PC-3 (cell line): ENCODE measurements at places on chromosomes 1 and 21. TPM values are rescaled to one million over a fixed set of nuclear protein-coding genes. Genes with fewer than 3 reads are reported as not detected.

DNA sequence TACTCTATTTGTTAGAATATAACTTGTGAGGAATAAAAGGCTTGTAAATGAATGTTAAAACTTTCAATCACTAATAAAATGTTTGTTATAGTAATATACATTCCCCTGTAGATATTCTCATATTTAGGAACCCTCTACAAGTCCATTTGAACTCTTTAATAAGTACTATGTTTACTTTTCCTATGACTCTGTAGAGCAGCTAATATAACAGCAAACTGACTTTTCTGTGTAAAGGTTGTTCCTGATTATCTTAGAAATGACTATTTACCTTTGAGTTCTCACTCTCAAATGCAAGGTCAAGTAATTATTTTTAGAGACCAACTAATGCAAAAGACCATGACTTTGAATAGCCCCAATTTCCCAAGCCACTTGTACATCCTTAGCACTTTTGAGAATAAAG, 130.3 kb downstream of the C1orf21 start:
- no peaks in the 10 kb centered on the region; the same call in 1 of the 2 replicates for H3K4me1 ChIP-seq
- H3K4me3 ChIP-seq: no peak overlapping the region
- H3K27ac ChIP-seq: no peak overlapping the region
- H3K27me3 ChIP-seq: no peaks in the 10 kb centered on the region
- DNase-seq: no peak

DNA sequence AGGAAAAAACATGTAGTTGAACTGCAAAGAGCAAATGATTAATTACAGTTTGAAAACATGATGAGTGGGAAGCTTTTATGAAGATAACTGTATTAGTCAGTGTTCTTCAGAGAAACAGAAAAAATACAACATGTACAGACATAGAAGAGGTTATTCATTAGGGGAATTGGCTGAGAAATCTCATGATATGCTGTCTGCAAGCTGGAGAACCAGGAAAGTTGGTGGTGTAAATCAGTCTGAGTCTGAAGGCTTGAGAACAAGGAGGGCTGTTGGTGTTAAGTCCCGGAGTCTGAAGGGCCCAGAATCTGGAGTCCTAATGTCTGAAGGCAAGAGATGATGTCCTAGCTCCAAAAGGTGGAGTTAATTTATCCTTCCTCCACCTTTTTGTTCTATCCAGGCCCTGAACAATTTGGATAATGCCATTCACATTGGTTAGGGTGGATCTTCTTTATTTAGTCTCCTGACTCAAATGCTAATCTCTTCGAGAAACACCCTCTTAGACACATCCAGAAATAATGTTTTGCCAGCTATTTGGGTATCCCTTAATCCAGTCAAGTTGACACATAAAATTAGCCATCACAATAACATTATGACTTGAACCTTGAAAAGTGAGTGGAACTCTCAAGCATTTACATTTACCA, 672.9 kb upstream of the PTBP2 start:
- no peaks in the 10 kb centered on the region for H3K36me3 ChIP-seq
- no peaks in the 10 kb centered on the region for H3K4me1 ChIP-seq
- no peak for DNase-seq
- no peak overlapping the region for H3K4me3 ChIP-seq
- H3K27ac ChIP-seq: no peak overlapping the region

- peaks cover 21% of the 10 kb centered on the region for H3K36me3 ChIP-seq
- H3K4me1 ChIP-seq: peaks cover 5% of the 10 kb centered on the region
- H3K27ac ChIP-seq: no peak overlapping the region
Measured at GRCh38 chr1:12375133-12375829, 145.5 kb downstream of the VPS13D start.

Gene LCE1A
- not detected in 2 replicates for total RNA-seq

Gene CENPL
- total RNA-seq: 92.8 and 108 TPM in 2 replicates

GRCh38 chr1:227192163-227192562, 126.1 kb downstream of the CDC42BPA start:
- no peak overlapping the region for H3K4me3 ChIP-seq
- H3K27me3 ChIP-seq: no peaks in the 10 kb centered on the region
- DNase-seq: peak; percentile 99
- H3K27ac ChIP-seq: peak overlapping the region; percentile 39
- H3K36me3 ChIP-seq: 0 out of 2 replicates have a peak, but pooled peaks cover 9% of the 10 kb centered on the region

DNA sequence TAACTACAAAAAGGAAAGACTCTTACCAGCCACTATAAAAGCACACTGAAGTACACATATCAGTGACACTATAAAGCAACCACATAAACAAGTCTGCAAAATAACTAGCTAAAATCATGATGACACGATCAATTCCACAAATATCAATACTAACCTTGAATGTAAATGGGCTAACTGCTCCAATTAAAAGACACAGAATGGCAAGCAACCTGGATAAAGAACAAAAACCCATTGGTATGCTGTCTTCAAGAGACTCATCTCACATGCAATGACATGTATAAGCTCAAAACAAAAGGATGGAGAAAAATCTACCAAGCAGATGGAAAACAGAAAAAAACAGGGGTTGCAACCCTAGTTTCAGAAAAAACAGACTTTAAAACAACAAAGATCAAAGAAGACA, 59.7 kb upstream of the LYPLAL1 start:
- DNase-seq: no peak
- H3K4me1 ChIP-seq: no peaks in the 10 kb centered on the region
- H3K36me3 ChIP-seq: no peaks in the 10 kb centered on the region
- H3K27me3 ChIP-seq: no peaks in the 10 kb centered on the region
- H3K4me3 ChIP-seq: no peak overlapping the region

DNA sequence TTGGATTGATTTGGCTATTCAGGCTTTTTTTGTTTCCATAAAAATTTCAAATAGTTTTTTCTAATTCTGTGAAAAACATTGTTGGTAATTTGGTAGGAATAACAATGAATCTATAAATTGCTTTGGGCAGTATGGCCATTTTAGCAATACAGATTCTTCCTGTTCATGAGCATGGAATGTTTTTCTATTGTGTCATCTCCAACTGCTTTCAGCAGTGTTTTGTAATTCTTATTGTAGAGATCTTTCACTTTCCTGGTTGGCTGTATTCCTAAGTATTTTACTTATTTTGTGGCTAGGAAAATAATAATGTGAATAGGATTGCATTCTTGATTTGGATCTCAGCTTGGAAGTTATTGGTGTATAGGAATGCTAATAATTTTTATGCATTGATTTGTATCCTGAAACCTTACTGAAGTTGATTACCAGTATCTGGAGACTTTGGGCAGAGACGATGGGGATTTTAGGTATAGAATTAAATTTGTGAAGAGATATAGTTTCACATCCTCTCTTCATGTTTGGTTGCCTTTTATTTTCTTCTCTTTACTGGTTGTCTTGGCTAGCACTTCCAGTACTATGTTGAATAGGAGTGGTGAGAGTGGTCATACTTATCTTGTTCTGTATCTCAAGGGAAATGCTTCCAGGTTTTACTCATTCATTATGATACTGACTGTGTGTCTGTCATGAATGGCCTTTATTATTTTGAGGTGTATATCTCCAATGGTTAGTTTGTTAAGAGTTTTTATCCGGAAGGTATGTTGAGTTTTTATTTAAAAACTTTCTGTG, 57.3 kb downstream of the DRAM2 start:
- no peak overlapping the region for H3K27ac ChIP-seq
- no peaks in the 10 kb centered on the region for H3K36me3 ChIP-seq
- H3K4me3 ChIP-seq: no peak overlapping the region
- H3K4me1 ChIP-seq: no peaks in the 10 kb centered on the region
- peaks cover 30% of the 10 kb centered on the region for H3K27me3 ChIP-seq

Gene MR1
- total RNA-seq: 3.4 and 4.4 TPM in 2 replicates

DNA sequence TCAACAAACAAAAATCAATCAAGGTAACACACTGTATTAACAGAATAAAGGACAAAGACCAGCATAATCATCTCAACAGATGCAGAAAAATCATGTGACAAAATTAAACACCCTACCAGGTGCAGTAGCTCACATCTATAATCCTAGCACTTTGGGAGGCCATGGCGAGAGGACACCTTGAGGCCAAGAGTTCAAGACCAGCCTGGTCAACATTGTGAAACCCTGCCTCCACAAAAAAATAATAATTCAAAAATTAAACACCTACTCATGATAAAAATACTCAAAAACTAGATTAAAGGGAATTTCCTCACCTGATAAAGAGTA, 35.3 kb downstream of the PIK3R3 start:
- no peak for DNase-seq
- no peaks in the 10 kb centered on the region for H3K4me1 ChIP-seq
- H3K27ac ChIP-seq: no peak overlapping the region
- H3K4me3 ChIP-seq: no peak overlapping the region
- no peaks in the 10 kb centered on the region for H3K27me3 ChIP-seq

Gene CD1E
- not detected in 2 replicates for total RNA-seq

DNA sequence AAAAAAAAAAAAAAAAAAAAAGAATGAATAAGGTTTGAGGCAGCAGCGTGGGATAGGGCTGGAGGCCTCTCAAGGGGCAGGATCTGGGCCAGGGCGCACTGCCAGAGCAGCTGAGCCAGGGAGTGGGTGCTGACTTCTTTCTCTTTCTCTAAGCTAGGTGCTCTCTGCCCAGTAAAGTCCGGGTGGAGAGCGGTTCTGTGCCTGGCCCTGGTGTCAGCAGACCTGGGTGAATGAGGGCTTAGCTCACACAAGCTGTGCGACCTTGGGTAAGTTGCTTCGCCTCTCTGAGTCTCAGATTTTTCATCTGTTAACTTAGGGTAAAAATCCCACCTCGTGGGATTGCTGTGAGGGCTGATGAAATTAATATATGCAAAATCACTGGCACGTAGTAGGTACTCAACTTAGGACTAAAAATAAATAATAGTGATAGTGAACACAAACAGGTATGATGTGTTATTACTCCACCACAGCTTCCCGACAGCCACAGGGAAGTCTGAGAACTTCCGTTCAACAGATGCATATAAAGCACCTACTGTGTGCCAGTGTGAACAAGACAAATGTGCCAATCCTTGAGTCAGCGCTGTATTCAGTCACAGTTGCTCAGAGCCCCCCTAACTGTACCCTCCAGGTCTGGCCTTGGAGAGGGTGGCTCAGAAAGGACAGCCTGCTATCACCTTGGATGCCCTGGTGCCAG, 2.0 kb upstream of the FAM131C start:
- peak; percentile 39 for DNase-seq
- no peaks in the 10 kb centered on the region for H3K36me3 ChIP-seq
- H3K4me1 ChIP-seq: peaks cover 38% of the 10 kb centered on the region
- peak overlapping the region; percentile 88 for H3K27ac ChIP-seq
- H3K4me3 ChIP-seq: no peak overlapping the region
- no peaks in the 10 kb centered on the region for H3K27me3 ChIP-seq

DNA sequence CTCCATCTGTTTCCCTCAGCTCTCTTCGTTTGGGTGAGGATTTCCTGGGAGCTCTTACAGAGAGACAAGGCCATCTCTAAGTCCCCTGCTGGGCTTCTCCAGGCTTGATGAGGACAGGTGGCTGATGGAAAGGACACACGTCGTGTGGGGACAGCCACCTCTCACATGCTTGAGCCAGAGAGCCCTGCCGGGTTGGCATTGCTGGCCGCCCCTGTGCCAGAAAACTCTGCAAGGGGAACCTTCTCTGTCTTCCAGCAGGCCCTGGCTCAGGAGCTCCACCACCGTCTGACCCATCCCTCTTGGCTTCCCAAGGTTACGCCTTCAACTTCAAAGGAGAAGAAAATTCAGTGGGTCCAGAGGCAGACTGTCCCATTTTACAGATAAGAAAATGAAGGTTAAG, 82.8 kb downstream of the CASZ1 start:
- no peak overlapping the region for H3K27ac ChIP-seq
- no peak overlapping the region for H3K4me3 ChIP-seq
- H3K4me1 ChIP-seq: no peaks in the 10 kb centered on the region
- H3K36me3 ChIP-seq: no peaks in the 10 kb centered on the region
- DNase-seq: no peak

Gene GNG12
- total RNA-seq: 54.1 and 66.1 TPM in 2 replicates

- H3K27ac ChIP-seq: no peak overlapping the region
- DNase-seq: no peak
- no peaks in the 10 kb centered on the region for H3K27me3 ChIP-seq
Measured at GRCh38 chr1:36453051-36453450, 2.8 kb upstream of the OSCP1 start.

DNA sequence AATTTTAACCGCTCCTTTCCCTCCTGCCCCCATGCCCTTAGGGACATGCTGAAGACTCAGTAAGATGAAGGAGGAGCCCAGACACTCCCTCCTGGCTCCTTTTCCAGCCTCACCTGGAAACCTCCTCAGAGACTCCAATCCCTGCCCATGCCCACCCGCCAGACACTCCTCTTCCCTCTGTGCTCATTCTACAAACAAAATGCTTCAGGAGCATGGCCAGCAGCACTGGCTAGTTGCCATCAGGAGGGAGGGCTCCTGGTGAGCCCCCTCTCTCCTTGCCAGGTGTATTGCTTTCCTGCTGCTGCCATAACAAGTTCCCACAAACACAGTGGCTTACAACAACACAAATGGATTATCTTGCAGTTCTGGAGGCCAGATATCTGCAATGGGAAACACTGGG, 126.1 kb downstream of the PSMG1 start:
- no peak overlapping the region for H3K27ac ChIP-seq
- no peaks in the 10 kb centered on the region for H3K36me3 ChIP-seq
- no peak overlapping the region for H3K4me3 ChIP-seq
- no peaks in the 10 kb centered on the region for H3K27me3 ChIP-seq

DNA sequence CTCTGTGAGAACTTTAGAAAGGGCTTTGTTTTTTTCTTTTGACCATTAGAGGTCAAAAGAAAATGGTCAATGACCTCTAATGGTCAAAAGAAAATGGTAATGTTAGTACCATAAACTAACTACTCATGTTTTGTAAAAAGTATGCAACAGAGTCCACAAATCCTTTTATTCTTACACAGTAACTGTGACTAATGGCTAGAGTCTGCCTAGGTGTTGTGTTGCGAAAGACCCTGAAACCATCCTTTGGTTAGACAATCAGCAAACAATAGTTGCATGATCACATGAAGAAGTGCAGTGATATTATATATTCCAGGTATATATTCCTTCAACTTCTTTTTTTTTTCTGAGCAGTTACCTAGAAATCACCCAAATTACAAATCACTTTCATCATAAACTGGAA, 40.9 kb downstream of the NEGR1 start:
- H3K4me1 ChIP-seq: peaks cover 9% of the 10 kb centered on the region; the same call in 1 of the 2 replicates
- no peaks in the 10 kb centered on the region for H3K36me3 ChIP-seq
- H3K27ac ChIP-seq: no peak overlapping the region
- no peak overlapping the region for H3K4me3 ChIP-seq
- DNase-seq: peak; percentile 72
